ENCODE measurements at places on chromosomes 5 and 9.
A peak's percentile ranks its signal among the peaks of the same experiment; 100 is the strongest.

DNA sequence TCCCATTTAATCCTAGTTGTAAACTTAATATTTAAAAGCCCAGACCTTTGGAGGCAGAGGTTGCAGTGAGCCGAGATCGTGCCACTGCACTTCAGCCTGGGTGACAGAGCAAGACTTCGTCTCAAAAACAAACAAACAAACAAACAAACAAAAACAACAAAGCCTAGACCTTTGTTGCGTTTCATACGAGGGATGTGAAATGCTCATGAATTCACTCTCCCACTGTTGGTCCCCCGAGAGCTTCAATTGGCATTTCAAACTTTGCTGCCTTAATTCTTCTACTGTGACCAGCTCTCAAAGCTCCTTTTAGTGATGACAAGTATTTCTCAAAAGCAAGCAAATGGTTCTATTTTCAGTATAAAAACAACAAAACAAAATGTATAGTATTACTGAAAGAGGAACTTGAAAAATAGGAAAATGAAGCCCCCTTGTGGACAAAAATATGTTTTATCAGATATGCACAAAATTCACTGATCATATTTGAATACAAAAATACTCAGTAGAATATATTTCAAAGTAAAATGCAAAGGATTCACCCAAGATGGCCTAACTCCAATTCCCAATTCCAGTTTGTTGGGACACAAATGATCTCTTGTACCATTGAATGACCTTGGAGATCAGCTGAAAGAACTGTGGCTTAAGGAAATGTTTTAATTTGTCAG lies 140.4 kb downstream of the ESM1 start:
- peak; percentile 3 for DNase-seq

- DNase-seq = peak; percentile 74
Measured at GRCh38 chr5:66224274-66224673, 80.2 kb downstream of the SREK1 start.

DNA sequence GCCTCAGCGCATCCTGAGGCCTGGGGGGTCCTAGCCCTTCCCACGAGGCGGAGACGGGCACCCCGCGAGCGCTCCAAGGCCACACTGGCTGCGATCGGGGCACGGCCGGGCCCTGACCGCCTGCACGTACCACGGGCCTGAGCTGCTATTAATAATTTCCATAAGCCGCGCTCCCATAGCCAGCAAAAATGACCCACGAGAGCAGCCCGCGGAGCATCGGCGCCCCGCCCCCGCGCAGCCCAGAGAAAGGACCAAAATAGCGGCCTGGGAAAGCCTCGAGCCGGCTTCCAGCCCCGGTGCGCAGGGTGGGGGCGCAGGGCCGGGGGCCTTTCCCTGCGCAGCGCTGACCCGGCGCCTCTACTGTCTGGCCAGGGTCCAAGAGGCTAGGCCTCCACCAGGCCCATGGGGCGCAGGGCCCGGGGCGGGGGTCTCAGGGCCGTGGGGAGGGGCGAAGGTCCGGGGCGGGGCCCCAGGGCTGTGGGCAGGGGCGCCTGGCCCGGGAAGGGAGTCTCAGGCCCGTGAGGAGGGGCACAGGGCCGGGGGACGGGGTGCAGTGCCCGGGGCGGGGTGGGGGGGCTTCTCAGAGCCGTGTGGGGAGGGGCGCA lies 54.4 kb downstream of the EXD3 start:
- DNase-seq = no peak

DNA sequence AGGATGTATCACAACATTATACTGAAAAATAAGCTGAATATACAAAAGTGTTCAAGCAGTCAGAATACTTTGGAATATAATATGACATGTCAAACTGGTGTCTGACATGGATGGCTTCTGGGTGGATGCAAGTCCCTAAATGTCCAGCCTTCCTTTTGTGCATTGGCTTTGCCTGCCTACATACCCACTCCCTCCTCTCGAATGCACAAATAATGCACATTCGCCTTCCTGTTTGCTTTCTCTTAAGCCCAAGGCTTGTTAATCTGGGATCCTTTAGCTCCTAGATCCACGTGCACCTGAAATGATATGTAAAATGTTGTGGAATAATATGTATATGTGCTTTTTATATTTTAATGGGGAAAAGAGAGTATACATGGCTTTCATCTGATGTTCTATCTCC lies 12.9 kb upstream of the NPR2 start:
- peak; percentile 12 for DNase-seq

GRCh38 chr5:132834057-132834456 lies 3.6 kb upstream of the SHROOM1 start:
- no peak for DNase-seq

DNA sequence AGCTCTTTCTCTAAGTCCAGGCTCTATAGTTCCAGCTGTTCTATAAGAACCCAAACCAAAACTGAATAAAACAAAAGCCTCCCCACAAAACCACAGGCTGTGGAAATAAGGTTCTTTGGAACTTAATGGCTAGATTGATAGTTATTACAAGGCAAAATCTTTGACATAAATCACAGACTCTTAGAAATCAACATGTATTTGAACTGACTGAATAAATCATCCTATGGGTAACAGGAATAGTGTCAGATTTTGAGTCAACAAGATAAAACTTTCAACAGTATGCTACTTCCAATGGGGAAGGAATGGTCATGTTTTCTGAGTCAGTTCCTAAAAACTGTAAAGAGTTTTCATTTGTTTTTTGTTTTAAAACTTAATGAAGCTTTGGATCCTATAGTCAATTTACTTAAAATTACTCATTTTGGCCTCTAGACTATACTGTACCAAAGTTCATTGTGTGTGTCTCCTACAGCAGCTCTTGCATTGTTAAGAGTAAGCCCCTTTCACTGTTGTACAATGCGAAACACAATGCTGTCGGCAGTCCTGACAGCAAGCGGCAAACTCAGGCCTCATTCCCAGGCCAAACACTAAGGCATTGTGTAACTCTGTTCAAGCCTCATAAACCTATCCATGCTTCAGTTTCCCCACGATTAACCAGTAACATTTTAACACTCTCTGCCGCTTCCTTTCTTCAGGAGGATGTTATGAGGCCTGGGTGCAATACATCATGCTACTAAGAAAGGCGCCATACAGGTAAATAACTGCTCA lies 134.1 kb downstream of the ARL15 start:
- no peak for DNase-seq

DNA sequence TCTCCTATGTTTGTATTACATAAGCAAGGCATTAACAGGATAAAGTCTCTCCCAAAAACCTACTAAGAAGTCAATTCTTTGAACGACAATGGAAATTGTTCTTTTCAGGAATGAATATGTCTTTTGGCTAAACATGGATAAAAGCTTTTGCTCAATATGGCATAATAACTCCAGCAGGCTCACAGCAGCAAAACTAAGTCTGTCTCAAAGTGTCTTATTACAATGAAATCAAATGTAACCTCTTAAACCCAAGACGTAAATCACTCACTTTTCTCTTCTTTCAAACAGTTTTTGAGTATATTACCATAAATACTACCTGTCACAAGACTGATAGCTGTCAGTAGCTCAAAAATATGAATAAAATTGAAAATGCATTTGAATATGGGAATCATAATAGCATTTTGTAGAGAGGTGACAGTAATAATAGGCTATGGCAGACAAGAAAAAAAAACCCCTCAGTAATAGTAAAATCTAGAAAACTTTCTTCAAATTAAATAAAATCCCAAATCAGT lies 41.7 kb upstream of the EFNA5 start:
- no peak for DNase-seq

GRCh38 chr5:126046318-126046717 lies 376.9 kb upstream of the GRAMD2B start:
- DNase-seq = no peak

DNA sequence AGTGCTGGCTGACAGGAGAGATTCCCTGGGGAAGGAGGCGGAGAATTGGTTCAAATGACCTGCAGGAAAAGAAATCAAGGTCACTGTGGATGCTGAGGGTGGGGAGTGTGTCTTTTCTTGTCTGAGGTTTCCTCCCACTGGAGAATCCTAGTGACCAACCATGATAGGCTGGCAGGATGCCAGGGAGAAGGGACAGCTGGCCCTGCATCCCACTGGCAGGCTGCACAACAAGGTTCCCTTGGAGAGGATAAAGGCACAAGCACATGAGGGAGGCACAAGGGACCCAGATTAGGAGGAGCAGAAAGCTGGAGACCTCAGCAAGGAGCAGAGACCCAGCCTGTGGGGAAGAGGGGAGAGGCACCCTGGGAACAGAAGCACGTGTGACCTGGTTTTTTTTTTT lies 11.4 kb upstream of the ZDHHC12 start:
- DNase-seq = no peak

GRCh38 chr5:41270423-41271251 lies 57.3 kb upstream of the C6 start:
- DNase-seq = peak; percentile 13

GRCh38 chr5:109695005-109695926 lies 5.5 kb downstream of the MAN2A1 start:
- no peak for DNase-seq

- no peak for DNase-seq
Measured at GRCh38 chr5:1035421-1036405, 27.1 kb downstream of the NKD2 start.

DNA sequence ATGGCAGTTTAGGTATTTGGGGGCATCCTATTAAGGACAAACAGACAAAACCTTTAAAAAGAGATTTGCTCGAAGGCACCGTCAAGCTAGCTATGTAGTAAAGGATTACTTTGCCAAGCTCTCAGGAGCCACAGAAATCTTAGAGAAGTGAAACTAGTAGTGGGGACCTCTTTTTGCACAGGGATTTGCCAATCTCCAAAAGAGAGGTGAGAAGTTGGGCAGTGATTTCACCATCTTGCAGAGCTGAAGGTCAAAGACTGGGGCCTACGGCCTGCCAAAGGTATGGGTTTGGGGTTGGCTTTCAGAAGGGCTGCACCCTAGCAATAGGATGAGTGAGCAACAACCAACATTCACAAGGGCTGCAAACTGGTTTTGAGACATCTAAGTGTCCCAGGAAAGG lies 1.6 kb upstream of the FCN1 start:
- DNase-seq = no peak

- DNase-seq = no peak
Measured at GRCh38 chr5:39076757-39077728, 2.8 kb upstream of the RICTOR start.

DNA sequence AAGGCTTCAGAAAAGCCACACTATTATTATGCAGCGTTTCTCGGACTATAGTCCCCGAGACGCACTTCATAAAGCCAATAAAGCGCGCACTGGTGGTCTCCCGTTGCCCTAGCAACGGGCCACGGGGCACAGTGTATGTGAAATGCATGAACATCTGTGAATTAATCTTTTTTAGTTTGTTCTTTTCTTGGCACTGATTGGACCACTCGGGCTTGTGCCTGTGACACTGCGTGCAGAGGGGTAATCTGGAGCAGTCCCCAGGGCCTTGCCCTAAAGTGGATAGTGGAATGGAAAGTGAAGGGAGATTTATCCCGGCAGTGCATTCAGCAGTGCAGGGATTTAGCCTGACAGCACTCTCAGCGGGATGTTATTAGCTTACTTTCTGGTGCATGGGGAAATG lies 92.1 kb downstream of the TLE4 start:
- no peak for DNase-seq

DNA sequence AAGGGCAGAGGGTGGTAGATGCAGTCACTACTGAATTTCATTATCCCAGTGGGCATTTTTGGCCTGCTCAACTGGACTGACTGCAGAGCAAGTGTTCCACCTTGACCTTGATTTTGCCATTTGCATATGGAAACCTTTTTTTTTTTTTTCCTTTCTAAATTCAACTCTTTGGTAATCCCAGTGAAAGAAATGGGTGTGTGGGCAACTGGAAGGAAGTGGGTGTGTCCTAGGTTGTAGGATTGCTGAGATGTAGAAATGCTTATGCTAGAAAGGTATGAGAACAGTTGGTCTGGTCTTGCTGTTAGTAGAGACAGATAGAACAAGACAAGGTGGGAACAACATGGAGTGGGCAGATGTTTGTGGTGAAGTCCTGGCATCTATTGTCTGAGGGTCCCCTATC lies 7.8 kb upstream of the IL12B start:
- no peak for DNase-seq

DNA sequence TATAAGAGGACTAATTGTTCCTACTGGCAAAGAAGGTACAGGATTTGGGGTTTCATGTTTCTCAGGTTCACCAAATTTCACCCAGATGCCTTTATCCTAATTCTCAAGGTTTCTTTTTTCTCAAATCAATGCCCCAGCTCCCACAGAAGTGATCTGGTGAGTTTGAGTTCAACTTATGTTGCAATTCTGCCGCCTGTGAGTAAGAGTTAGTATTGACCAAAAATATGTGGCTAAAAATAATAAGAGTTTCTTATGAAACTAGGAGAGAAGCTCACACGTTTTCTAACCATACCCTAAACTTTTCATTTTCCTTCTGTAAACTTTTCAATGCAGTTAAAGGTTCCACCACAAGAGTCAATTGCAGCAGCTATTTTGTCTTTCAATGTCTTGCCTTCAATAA lies 15.1 kb downstream of the SLCO6A1 start:
- no peak for DNase-seq

DNA sequence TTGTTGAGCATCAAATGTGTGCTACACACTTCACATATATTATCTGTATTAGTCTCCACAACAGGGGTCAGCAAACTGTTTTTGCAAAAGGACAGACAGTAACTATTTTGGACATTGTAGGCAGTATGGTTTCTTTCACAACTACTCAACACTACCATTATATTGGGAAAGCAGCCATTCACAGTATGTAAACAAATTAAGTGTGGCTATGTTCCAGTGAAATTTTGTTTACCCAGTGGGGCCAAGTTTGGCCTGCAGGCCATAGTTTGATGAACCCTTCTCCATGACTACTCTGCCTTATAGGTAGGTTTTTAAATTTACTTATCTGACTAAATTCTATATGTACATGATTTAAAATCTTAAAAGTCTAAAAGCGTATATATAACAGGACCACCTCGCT lies 13.0 kb upstream of the FAM151B start:
- no peak for DNase-seq

DNA sequence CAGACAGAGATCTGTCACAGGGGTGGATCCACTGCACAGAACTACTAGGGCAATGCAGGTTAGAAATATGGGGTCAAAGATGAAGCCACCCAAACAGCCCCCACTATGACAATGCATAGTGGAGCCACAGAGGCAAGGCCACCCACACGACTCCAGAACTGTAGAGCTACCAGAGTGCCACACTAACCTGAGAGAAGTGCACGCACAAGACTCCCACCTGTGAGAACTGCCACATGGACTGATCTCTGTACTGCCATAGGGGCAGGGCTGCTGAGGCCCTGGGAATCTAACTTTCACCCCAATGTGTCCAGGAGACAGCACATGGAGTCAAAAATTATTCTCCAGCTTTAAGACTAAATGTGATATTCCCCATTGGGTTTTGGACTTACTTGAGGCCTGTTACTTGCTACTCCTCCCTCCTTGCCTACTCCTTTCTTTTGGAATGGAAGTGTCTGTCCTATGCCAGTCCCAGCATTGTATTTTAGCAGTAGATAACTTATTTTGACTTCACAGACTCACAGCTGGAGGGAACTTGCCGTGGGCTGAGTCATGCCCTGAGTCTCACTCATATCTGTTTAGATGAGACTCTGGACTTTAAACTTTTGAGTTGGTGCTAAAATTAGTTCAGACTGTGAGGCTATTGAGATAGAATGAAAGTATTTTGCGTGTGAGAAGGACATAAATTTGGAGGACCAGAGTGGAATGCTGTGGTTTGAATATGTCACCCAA lies 853.3 kb downstream of the MAT2B start:
- no peak for DNase-seq

Data from NCI-H146 (cell line).